Left ventricle myocardium inferior (tissue), 1 donor: ENCODE measurements at places on chromosomes 5 and 9. TPM values are rescaled to one million over a fixed set of nuclear protein-coding genes. Genes with fewer than 3 reads are reported as not detected.

GRCh38 chr5:31280210-31280609 lies 86.7 kb downstream of the CDH6 start:
- H3K4me1 ChIP-seq: no peaks in the 10 kb centered on the region
- no peak for DNase-seq
- no peak overlapping the region for H3K27ac ChIP-seq
- H3K27me3 ChIP-seq: no peaks in the 10 kb centered on the region
- no peaks in the 10 kb centered on the region for H3K36me3 ChIP-seq

DNA sequence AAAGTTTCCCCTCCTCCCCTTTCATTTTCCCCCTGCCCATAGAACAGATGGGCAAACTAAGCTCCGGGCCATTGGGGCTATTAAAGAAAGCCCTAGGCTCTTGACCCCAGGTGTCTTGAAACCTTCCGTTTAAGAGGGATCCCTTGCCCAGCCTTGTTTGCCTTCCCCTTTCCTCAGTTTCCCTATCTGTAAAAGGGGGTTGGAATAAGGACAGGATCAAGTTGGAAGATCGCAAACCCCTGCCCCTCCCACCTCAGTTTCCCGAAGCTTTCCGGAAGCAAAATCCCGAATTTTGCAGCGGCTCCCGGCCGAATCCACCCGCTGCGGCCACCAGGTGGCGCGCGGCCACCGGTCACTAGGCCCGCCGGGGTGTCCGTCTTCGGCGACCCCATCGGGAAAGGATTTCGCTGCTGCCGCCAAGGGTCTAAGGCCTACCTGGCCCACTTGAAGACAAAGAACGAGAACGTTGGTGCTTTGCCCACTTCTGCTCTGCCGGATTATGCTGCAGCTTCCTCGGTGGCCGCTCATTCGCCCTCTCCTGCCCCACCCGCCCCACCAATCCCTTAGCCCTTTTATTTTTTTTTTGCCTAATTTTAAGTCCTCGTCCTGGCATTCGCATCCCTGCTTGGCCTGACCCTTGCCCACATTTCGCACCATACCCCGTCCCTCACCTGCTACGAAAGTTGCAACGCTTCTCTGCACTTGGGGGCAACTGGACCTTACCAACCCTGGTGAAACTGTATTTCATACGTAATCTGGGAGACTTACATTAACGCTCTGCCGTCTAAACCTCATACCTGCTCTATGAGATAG lies 962 bp upstream of the NR6A1 start:
- DNase-seq: peak; percentile 68
- peak overlapping the region; percentile 80 for H3K27ac ChIP-seq

Gene SLC36A3
- not detected for total RNA-seq

Gene SLC28A3
- 0.16 TPM for total RNA-seq
